ENCODE measurements at places on chromosomes 3 and 15.

- DNase-seq, result no peak
Measured at GRCh38 chr3:46097691-46098241, 70.5 kb upstream of the XCR1 start.

DNA sequence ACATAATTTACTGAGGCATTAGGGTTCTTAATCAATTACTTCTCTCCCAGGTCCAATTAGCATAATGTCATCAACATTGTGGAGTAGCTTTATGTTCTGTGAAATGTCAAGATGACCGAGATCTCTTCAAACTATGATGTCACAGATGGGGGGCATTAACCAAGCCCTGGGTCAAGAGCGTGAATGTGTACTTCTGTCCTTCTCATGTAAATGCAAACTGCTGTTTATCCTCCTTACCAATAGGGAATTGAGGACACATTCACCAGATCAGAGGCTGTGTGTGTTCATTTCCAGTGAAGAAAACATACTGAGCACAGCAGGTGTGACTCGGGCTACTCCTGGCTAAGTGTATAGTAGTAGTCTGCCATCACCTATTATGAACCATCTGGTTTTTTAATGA, 177.9 kb downstream of the MINAR1 start:
- no peak for DNase-seq

DNA sequence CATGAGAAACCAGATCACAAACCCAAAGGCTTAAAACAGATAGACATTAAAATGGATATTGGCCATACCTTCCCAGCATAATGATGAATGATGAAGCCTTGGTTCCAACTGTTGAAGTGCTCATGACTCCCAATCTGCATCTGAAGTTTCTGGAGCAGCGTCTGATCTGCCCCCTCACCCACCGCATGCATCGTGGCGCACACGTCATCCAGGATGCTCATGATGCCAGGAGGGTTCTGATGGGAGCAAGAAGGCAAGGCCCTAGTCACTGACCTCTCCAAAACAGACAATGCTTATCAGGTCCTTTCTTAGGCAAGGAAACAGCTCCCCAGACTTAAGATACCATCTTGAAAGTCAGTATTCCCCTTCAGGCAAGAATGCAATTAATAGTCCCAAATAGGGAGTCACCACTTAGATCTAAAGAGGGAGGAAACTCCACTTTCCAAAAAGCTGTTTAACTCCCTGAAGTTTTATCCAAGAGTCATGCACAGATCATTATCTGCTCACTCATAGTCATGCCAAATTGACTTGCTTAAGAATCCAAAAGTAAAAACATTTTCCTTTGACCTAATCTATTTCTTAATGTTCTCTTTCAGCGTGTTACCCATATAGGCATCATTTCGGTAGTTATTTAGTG, 2.1 kb downstream of the LDHAL6B start:
- DNase-seq, result no peak

DNA sequence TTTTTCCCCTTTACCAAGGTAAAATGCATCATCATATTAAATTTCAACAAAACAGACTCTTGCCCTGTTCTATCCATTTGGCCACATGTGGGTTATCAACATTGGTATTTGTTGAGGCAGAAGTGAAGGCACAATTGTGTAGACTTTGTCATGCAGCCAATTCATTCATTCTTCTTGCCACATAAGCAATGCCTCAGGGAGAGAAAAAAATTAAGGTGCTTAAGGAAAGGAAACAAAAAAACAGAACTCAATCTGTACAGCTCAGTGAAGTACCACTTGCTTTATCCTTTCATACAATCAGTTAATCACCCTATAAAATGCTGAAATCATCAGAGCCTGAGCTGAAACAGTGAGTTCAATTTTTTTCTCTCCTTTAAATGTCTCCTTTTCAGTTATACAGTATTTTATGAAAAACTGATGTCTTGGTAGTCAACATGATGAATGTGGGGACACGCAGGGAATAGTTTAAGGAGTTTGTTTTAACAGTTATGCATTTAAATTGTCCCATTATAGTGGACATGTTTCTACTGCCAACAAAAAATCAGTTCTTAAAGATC, 588.9 kb downstream of the MFSD1 start:
- DNase-seq, result no peak

DNA sequence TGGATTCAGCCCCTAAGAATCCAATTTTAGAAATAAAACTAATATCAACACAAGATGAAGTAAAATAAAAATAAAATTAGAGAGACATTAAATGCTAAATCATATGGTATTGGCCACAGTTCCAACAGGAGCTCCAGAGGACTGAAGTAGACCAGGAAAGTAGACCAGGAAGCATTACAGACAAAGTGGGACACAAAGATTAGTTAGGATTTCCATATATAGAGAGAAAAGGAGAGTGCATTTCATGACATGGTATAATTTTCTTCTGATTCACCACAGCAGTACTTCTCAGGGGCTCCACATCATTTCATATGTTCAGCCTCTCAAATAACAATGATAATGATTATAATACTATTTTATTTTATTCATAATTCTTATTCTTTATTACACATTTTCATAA, 18.3 kb downstream of the FGF7 start:
- DNase-seq, result no peak

DNA sequence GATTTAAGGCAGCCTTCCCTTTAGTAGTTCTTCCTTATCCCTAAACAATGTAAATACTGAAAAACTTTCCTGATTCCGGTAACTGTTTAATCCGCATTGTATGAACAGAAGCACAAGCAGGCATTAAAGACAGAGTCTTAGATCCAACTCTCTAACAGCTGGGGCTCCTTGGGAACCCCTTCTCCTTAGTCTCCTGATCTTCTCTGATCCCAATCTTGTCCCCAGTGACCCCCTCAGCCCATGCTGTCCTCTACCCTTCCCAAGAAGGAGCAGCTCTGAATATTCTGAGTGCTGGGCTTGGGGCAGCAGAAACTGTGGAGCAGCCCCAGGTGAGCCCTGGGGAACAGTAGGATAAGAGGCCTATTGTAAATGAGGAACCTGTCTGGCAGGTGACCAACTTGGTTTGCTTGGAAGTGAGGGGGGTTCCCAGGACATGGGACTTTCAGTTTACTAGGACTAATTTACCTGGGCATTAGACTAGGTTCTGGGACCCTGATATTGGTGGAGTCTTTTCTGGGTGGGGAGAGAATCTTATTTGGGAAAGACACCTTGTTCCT, 13.0 kb upstream of the SLC30A4 start:
- DNase-seq, result no peak

GRCh38 chr3:184741259-184741556, 29.3 kb upstream of the MAGEF1 start:
- no peak for DNase-seq
